Jurkat, Clone E6-1 (cell line): ENCODE measurements at places on chromosomes 12 and 14.
A peak's percentile ranks its signal among the peaks of the same experiment; 100 is the strongest.

DNA sequence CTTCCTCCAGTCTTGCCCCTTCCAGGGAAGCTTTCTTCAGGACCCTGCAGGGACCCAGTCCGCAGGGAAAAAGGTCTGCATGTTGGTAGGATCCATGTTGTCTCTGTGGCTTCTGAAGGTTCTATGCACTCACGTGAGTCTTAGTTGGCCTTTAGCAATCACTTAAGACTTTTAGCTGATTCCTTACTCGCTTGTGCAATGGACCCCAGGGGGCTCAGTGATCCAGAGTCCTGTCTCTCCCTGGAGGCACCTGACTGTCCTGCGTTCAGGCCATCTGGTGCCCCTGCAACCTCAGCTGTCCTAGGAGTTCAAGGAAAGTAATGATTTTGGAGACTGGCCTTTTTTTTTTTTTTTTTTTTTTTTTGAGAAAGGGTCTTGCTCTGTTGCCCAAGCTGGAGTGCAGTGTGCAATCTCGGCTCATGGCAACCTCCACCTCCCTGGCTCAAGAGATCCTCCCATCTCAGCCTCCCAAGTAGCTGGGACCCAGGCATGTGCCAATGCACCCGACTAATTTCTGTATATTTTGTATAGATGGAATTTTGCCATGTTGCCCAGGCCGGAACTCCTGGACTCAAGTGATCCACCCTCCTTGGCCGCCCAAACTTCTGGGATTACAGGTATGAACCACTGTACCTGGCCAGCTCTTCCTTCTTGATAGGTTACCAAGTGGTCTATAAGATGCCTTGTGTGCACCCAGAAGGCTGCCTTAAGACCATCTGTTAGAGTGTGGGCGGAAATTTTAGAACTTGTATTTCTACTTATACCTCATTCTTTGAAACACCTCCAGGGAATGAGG lies 4.6 kb downstream of the IFI27L2 start:
- DNase-seq: no peak

DNA sequence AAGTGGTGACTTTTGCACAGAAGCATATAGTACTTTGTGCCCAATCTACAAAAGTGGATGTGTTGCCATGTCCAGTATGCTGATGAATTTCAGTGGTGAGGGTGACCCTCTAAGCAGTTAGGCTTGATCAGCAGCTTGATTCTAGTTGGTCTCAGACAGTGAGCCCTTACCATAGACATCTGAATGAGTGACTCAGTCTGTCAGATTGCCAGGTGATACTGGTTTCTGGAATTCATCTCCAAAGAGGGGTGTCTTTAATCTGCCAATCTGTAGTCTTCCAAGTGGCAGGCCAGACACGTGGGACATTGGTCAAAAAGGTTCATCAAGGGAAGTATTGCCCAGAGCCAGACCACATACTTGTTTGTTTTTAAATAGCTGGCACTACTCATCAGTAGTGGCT lies 187.4 kb upstream of the SLC16A7 start:
- no peak for DNase-seq

GRCh38 chr12:1984759-1985158 lies 19.5 kb downstream of the DCP1B start:
- no peak for DNase-seq

- no peak for DNase-seq
Observed at GRCh38 chr12:6606331-6607131, 648 bp downstream of the CHD4 start.

GRCh38 chr12:10130042-10130441 lies at the start of gene CLEC7A:
Gene CLEC7A, minus strand, starts transcription at chr12:10130199. Its CDS starts 117 bp downstream, at chr12:10130082.
- peak; percentile 23 for DNase-seq

- DNase-seq: peak; percentile 15
Observed at GRCh38 chr14:21098076-21098891, at the start of gene ZNF219. Gene ZNF219, minus strand, starts transcription at chr14:21098655. Its CDS starts 5,064 bp downstream, at chr14:21093591.

- DNase-seq: no peak
Observed at GRCh38 chr12:101691503-101692096, 5.8 kb upstream of the CHPT1 start.

DNA sequence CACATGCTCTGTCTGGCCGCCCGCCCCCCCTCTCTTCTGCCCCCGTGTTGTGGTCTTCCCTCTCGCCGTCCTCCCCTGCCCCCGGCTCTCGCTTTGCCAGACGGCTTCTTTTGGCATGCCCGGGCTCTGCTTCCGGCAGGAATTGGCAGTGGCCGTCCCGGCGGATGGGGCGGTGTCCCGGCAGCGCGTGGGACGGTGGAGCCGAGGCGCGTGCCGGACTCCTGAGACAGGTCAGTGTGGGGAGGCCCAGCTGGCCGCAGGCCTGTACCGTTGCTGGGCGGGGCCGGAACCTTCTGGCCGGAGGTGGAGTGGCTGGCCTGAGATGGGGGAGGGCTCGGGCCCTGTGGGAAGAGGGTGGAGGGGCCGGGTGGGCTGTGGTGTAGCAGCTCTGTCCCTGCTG lies 17.1 kb downstream of the KIF26A start:
- DNase-seq: no peak

DNA sequence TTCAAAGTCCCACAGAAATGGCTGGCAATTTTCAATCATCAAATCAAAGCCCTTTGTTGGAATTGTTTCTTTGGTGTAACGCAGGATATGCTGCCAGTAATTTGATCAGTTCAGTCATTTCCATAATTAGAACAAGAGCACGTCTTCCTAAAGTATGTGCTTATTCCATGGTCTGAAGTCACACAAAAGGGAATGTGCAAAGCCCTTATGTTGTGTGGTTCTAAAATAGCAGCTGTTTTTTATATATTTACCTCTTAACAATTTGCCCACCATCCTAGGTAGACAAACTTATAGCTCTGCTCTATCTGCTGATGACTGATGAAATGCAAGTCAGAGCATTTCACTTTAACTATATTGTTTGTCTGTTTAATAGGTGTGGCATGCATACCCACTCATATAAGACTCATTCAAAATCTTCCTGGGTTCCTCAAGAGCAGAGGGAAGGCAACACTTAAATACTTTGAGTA lies 176.1 kb upstream of the SLC38A2 start:
- DNase-seq: no peak

GRCh38 chr12:45232146-45232755 lies 16.4 kb downstream of the ANO6 start:
- no peak for DNase-seq

- no peak for DNase-seq
Observed at GRCh38 chr14:52412426-52412825, 98.3 kb downstream of the PTGER2 start.

DNA sequence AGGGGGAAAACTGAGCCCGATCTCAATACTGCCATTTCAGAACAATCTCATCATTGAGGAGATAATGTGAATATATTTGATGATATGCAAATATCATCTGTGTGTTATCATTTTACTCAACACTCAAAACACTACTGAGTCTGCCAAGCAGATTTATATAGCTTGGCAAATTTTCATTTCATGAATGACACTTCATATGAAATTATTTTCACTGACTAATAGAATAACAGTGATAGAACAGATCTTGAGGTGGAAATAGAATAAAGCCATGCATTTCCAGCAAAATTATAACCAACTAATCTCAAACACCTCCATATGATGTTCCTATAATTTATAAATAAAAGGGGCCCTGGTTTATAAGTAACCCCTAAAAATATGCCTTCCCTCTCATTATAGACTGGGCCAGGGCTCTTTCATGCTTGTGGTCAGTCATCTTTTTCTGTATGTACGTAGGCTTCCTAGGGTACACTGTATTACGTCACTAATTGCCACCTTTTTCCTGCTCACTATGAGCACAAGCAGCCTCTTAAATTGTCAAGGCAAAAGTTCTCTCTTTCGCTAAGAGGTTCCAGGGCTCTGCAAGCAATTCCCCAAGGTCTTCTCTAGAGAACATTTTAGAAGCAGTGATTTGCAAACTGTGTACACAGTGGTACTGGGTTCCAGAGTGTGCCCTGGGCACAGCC lies 197.1 kb upstream of the FOXN3 start:
- DNase-seq: no peak

- no peak for DNase-seq
Observed at GRCh38 chr14:75806352-75806832, 145.3 kb downstream of the TTLL5 start.

GRCh38 chr12:110165540-110166159 lies 41.5 kb downstream of the IFT81 start:
- no peak for DNase-seq

DNA sequence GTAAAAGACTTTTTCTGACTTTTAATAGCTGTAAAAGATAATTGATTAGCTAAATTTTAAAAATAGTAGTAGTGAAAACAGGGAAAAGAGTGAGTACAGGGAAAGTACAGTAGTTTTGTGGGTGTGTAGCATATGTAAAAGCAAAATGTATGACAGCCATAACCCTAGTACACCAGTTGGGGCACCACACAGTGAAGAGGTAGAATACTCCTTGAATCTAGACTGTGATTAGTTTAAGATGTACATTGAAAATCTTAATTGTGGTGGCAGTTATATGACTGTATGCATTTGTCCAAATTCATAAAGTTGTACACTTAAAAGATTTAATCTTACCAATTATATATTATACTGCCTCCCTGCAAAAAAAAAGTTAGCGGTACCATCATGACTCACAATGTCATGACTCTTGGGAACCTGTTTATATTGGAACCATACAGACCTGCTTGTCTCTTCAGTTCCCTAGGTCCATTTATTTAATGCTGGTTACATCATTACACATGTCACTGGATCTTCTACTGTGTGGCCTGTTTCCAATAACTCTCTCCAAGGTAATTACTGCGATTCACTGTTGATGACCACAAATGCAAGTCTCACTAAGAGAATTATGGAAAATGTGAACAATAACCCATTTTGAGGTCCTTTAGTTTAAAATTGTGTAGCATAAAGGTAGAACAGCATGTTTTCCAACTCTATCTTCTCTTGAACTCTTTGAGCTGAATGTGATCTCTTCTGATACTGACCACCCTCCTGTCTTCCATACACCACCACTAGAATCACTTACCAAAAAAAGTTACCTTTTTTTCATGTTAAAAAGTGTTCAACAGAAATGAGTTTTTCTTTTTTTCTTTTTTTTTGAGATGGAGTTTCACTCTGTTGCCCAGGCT lies 264.2 kb upstream of the AMIGO2 start:
- DNase-seq: no peak

DNA sequence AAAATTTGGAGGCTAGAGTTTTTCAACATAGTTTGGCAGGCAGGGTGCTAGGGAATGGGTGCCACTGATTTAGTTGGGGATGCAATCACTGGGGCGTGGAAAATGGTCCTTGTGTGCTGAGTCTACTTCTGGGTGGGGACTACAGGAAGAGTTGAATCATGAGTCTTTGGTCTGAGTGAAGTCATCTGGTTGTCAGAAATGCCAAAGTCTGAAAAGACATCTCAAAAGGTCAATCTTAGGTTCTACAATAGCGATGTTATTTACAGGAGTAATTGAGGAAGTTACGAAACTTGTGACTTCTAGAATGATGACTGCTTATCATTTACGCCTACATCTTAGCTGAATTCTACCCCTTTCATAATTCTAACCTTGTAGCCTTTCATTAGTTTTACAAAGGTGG lies 209.1 kb downstream of the NUBPL start:
- no peak for DNase-seq

- no peak for DNase-seq
Observed at GRCh38 chr12:4147031-4147481, 126.5 kb upstream of the CCND2 start.

DNA sequence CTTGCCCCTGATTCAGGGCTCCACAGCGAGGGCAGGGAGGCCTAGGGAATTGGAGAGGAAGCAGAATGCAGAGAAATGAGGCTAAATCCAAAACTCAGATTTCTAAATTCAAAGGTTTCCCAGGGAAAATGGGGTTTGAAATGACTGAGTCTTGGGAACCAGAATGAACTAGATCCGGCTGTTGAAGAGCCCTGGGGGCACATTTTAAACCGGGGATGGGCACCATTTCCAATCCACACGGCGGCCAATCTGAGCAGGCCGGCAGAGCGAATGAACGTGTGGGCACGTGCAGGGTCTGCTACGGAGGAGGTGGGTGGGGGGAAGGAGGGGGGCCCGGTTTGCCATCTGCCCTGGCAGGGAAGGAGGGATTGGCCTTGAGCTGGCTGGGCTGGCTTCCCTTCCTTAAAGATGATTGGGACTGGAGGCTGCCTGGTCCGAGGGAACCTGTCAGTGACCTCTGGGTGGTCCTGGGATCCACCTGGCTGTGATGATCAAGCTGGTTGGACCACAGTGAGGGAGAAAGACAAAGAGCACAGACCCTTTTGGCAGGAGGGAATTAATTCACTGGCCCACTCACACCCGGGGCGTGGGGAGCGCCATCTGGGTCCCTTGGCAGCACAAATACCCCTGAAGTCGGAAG lies 161.0 kb downstream of the RBM19 start:
- DNase-seq: no peak

GRCh38 chr14:22384167-22384549 lies 204.9 kb downstream of the DAD1 start:
- DNase-seq: no peak

DNA sequence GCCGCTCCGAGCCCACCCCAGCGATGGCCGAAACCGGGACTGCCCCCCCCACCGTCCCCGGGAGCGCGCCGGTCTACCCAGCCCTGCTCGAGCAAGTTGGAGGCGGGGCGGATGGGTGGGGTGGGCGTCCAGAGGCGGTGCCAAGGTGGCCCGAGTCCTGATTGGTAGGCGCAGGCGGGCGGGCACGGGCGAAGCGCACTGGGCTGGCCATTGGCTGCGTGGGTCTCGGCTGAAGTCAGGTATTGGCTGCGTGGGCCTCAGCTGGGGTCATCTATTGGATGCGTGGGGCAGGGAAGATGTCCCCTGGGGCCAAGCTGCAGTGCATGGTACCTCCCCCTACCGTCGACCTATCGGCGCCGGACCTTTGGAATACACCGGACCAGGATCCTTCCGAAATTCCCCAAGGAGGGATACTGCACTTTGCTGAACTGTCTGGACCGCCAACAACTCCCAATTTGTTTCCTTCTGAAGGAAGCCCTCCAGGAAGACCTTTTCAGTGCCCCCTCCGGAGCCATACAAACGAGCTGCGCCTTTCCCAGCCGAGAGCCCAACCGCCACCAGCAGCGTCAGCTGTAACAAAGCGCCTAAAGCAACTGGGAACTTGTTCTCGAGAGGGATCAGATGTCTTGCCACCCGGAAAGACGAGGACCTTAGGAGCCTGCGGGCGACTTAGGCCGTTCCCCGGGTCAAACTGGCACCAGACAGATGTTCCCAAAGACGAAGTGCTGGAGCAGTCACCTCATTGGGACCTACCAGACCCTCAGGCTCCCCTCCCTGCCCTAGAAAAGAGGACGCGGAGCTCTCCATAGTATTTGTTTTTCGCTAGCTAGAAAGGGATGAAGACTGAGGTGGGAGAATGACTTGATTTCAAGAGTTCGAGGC lies at the start of gene HOMEZ:
Gene HOMEZ (minus strand): TSS at position 113 of the 882 bp plus-strand sequence. CDS start 180 bp downstream, outside the sequence.
- peak; percentile 94 for DNase-seq
